ENCODE measurements at places on chromosomes 7 and 10. TPM values are rescaled to one million over a fixed set of nuclear protein-coding genes. Genes with fewer than 3 reads are reported as not detected.

GRCh38 chr10:33279276-33279675 lies 55.2 kb downstream of the NRP1 start:
- no peak for DNase-seq

DNA sequence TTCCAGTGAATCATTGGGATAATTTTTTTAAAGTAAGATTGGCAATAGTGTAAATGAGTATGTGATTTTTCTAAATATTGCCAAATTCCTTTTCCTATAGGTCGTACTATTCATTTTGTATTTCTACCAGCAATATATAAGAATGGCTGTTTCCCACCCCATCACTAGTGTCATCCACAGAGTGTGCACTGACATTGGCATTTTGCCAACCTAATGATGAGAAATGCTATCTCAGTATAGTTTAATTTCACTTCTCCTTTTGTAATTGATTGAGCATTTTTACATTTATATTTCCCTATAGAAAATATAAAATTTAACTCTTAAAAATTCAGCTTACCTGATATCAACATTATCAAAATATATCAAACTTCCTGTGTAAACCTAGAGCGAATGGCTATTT lies 17.6 kb upstream of the TMEM26 start:
- DNase-seq: no peak

DNA sequence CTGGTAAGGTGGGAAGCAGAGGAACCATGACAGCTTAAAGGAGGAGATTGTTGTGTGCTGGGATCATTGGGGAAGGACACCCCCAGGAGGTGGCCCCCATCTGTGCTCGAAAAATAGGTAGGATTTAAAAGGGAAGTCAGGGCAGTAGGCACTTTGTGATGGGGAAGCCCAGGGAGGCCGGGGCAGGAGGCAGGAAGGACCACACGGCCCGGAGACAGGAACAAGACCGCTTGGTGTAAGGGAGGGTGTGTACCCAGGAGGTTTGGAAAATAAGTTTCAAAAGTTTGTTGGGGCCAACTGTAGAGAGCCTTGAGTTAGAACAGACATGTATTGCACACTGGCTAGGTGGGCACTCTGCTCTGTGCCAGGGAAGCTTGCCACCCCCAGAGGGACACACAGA lies 20.7 kb downstream of the ZNF467 start:
- DNase-seq: no peak

DNA sequence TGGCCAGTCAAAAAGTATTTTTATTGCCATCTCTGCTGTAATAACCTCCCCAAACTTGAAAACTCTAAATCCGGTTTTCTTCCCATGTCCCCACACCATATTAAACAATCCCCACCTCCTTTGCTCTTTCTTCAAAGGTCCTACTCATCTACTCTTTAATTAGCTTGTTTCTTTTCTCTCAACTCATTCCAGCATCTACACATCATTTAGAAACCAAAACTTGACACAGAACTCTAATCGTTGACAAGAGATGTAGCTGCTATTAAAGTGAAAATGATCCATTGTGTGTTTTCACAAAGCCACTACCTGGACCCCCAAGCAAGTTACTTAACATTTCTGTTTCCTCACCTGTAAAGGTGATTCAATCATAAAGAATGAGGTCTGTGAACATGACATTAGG lies 436.3 kb upstream of the NPVF start:
- no peak for DNase-seq

DNA sequence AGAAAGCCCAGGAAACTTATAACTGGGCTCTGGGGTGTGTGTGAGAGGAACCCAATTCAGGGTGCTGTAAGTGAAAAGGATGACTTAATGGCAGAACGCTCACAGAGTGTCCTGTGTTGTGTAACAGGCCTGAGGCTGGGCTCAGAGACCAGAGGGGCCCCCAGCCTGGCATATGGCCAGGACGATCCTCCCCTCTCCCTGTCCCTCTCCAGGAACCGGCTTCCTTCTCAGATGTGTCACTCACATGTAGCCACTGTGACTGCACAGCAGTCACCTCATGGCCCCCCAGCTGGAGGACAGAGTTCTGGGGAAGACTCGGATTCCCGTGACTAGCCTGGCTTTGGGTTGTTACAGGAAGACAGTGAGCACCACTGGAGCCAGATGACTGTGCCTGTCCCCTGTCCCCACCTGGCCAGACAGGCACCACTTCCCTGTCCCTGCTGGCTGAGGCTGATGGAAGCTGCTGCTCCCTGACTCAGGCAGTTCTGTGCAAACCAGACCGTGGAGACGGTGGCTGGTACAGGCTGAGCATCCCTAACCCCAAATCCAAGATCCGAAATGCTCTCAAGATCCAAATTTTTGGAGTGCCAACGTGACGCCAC lies 220.5 kb downstream of the MLLT10 start:
- DNase-seq: no peak

- no peak for DNase-seq
Observed at GRCh38 chr7:152902054-152902453, 142.5 kb downstream of the ACTR3B start.

DNA sequence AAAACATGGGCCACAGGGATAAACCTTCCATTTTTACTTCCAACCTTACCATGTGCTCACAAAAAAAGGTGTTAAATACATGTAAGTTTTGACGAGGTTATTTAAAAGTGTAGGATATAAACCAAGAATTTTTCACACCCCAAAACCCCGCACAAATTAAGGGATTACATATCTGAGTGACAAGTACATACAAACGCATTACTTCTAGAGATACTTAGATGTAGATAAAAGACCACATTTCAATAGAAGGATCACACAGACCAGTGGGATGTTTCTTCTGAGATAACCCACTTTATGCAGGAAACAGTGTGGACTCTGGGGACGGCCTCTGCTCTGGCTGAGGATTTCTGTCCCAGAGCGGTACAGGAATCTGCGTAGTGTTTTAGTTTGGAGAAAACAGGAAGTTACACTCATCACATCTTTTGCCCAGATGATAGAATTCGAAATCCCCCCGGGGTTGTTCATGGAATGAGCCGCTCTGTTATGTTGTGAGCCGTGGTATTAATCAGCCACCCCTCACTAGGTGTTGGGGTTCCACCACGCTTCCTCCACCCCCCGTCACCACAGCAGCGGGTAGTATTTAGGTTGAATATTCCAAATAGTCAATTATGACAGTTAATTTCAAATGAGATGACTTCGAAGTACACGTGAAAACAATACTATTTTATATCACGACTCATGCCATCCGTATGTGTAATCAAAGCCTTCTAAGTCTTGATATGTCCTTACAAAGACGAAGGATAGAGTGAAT lies 1.3 kb upstream of the CUL1 start:
- DNase-seq: peak; percentile 21

DNA sequence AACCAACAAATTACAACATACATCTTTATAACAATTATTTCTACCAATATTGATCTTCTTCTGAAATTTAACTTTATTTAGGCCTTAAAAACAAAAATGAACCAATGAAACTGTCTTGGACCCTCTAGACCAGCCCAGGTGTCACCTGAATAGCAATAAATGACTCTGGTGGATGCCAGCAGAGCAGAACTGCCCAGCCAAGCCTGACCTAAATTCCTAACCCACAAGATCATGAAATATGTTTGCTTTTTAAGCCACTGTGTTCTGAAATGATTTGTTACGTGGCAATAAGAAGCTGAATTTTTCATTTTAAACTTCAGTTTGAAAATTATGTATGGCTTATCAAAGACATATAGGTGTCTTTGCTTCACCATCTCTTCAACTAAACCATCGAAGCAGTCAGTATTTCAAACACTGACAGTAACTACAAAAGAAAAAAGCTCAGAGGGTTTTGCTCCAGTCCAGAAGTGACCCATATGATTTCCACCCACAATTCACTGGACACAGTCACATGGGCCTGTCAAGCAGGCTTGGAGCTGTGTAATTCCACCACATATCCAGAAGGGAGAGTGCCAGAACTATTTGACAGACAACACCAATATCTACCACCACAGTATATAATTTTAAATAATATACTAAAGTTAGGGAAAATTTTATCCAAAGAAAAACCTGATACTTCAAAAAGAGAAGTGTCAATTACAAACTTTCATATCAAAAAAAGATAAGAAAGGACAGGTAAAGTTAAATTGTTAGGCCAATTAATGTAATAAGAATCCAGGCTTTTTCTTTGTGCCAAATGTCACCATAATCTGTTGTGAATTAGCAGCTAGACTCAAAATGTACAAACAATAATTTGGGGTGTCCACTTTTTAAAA lies 94.5 kb downstream of the KMT2C start:
- DNase-seq: no peak

DNA sequence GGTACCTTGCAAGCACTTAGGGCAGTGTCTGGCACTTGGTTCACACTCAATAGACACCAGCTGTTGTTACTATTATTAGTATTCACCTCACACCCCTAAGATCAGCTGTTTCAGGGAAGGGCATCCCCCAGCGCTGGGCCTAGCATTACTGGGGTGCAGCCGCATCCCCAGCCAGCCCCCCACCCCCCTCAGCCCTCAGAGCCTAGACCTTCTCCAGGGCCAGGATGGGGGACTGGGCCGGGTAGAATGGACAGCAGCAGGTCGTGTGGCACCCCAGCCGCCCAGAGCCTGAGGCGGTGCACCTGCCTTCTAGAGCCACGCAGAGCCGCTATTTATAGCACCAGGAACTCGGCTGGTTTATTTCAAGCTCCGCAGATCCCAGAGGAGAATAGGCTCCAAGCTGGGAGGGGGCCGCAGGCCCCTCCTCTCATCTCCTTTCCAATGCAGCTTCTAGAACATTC lies 60.5 kb downstream of the GTF2IRD1 start:
- no peak for DNase-seq

DNA sequence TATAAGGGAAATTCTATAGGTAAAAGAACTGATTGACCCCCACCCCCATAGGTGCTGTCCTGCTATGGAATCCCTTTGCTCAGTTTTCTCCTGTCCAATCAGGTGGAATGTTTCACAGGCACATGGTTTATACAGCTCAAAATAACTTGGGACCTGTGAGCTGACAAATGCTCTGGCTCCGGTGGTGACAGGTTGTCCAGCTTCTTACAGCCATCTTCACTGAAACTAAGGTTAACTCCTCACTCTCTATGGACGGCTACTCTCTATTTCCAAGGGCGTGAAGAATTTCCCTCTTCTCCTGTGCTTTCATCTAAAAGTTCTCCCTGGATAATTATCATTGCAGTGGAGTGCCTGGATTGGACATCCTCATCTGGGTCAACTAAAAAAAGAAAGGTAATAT lies at the start of gene MYPN:
Gene MYPN (plus strand): TSS at position 158 of the 400 bp plus-strand sequence. CDS start 11,951 bp downstream, outside the sequence.
- no peak for DNase-seq

DNA sequence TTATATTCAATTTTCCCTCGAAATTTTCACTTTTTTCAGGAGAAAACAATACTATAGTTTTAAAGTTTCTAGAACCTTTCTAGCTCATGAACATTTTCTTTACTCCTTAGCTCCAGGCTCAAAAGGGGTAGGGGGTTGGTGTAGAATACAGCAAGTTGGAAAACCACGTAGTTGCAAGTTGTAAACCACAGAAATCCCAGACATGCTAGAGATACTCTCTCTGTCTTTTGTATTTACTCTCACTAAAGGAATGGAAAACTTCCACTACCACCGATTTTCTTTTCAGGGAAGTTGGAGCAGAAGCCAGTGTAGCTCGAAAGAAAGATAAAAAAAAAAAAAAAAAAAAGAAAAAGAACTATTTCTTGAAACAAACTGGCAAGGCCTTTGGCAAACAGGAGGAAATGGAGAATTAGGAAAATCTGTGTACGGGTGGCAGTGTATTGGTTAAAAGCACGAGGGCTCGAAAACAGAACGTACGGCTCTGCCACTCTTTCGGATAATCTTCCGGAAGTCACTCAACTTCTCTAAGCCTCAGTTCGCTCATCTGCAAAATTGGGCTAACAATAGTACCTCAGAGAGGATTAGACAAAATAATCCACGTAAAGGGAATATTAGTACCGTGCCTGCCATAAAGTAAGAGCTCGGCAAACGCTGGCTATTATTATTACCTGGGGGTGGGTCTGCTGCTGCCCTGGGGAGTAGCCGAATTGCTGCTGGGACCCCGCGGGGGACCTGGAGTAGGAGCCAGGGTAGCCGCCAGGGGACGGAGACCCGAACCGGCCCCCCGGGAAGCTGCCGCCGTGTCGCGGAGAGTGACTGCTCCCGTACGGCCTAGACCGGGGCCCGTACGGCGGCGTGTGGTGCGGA lies 628 bp downstream of the MPLKIP start:
- peak; percentile 26 for DNase-seq

DNA sequence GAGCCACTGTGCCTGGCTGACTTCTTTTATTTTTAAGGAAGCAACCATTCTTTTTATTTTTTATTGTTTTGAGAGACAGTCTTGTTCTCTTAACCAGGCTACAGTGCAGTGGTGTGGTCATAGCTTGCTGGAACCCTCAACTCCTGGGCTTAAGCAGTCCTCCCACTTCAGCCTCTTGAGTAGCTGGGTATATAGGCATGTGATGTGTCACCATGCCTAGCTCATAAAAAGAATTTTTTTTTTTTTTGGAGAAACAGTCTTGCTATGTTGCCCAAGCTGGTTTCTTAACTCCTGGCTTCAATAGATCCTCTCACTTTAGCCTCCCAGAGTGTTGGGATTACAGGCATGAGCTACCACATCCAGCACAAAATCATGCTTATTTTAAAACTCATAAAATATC lies 5.8 kb downstream of the MCU start:
- no peak for DNase-seq

GRCh38 chr10:125451319-125451718 lies 231.6 kb downstream of the TEX36 start:
- DNase-seq: no peak

DNA sequence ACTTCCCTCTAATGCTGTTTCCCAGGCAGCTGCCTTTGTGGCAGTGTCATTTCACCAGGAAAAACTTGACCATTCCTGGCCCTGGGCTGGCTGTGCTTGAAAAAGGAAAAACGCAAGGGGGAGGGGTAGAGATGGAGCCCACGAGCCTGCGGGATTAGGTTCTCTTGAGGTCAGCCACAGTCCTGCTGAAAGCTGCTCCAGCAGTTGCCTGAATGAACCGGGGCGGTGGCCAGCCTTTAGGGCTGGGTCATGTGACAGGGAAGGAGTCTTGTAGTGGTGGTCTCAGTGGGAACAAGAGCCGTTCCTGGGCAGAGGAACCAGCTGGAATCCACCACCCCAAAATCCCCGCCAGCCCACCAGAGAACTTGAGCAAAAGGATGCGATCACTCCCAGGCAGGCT lies 51.2 kb upstream of the LRRC4 start:
- no peak for DNase-seq

GRCh38 chr10:77041636-77042258 lies 595.9 kb downstream of the KCNMA1 start:
- peak; percentile 38 for DNase-seq

- DNase-seq: no peak
Observed at GRCh38 chr7:52980129-52980528, 55.3 kb upstream of the POM121L12 start.

DNA sequence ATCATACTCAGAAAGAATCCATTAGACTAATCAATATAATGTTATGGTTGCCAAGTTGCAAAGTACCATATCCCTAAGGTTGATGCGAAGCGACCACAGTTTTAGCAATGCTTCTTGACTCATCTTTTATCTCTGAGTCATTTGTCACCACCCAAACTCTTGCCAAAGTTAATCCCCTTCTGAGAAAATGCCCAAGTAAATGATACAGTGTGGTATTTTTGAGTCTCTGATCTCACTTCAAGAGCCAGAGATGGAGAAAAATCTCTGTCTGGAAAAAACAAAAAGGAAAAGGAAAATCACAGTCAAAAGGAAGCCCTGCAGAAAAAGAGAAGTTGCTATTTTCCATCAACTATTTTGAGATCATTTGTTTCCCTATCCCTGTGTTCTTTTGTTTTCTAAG lies 26.7 kb upstream of the OTUD1 start:
- no peak for DNase-seq

- DNase-seq: peak; percentile 85
Observed at GRCh38 chr7:1412322-1413261, 46.7 kb downstream of the MICALL2 start.

The MACC1 gene
- total RNA-seq: 0.22 TPM

The SFTPD gene
- not detected for total RNA-seq

The GPER1 gene
- total RNA-seq: 0.08 TPM

The KCNH2 gene
- 0.30 TPM for total RNA-seq

The KAZALD1 gene
- 0.27 TPM for total RNA-seq

The GLCCI1 gene
- total RNA-seq: 27.9 TPM

Measured in activated CD4-positive, alpha-beta T cell treated with anti-CD3 and anti-CD28 coated beads, Interleukin-2, amount 10 ng/mL, durations not matched to agents 7 days and 5 days (primary cell).